ENCODE measurements at places on chromosomes 6 and 20.
A peak's percentile ranks its signal among the peaks of the same experiment; 100 is the strongest.

GRCh38 chr20:34621383-34622367 is 55.2 kb downstream of the PIGU start:
- DNase-seq: no peak

DNA sequence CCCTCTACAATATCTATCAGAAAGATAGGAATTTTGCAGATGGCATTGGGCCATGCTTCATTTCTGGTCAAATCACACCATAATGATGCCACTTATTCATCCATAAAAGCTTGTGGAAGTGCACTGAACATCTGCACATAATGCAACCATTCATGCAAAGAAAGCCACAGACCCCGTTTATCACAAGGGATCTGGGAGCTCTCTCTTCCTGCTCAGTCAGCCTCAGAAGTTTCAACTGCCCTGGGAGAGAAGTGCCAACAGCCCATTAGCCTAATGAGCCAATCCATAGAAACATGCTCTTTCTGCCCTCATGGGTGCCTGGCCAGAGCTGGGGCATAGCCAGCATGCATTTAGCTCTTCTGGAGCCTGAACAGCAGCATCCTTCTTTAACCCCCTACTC is 85.8 kb downstream of the SLC35F1 start:
- DNase-seq: no peak

DNA sequence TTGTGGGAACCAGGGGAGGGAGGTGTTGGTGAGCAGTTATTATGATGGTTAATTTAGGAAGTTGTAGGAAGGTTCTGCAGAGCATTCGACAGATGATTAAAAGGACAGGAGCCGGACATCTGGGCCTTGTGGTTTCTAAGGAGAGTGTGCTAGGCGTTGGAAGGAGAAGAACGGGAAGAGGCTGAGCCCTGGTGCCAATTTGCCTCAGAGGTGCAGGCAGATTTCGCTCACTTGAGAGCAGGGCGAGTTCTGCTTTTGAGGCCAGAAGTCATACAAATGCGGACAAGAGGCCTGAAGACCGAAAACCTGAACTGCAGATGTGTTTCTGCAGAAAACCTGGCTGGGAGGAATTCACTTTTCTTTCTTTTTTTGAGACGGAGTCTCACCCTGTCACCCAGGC is 30.5 kb upstream of the RPS6KA2 start:
- no peak for DNase-seq

- no peak for DNase-seq
These were observed 99.5 kb downstream of the CDC5L start for GRCh38 chr6:44487002-44487401.

- DNase-seq: no peak
These were observed 99.1 kb upstream of the MTHFD1L start for GRCh38 chr6:150766201-150766997.

- no peak for DNase-seq
These were observed 11.6 kb upstream of the TRIM39 start for GRCh38 chr6:30315156-30315555.

- DNase-seq: no peak
These were observed 81.7 kb downstream of the TAF4 start for GRCh38 chr20:61983965-61984364.

GRCh38 chr6:44272999-44273566 is 2.8 kb downstream of the TMEM151B start:
- DNase-seq: no peak

DNA sequence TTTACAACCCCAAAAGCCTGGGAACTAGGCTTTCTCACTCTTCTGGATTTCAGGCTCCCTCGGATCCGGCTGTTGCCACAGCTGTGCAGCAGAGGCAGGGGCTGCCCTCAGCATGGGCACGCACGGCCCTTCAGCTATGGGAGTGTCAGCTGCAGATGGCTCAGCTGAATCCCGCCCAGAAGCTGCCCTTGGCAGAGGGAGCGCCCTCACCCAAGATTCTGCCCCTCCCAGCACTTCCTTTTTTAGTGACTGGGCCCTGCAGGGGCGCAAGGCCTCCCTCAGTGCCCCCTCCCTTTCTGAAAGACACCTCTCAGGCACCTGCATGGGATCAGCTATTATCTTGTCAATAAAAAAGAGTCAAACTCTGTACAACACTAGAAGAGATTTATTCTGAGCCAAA is 67.9 kb upstream of the THBS2 start:
- DNase-seq: no peak

DNA sequence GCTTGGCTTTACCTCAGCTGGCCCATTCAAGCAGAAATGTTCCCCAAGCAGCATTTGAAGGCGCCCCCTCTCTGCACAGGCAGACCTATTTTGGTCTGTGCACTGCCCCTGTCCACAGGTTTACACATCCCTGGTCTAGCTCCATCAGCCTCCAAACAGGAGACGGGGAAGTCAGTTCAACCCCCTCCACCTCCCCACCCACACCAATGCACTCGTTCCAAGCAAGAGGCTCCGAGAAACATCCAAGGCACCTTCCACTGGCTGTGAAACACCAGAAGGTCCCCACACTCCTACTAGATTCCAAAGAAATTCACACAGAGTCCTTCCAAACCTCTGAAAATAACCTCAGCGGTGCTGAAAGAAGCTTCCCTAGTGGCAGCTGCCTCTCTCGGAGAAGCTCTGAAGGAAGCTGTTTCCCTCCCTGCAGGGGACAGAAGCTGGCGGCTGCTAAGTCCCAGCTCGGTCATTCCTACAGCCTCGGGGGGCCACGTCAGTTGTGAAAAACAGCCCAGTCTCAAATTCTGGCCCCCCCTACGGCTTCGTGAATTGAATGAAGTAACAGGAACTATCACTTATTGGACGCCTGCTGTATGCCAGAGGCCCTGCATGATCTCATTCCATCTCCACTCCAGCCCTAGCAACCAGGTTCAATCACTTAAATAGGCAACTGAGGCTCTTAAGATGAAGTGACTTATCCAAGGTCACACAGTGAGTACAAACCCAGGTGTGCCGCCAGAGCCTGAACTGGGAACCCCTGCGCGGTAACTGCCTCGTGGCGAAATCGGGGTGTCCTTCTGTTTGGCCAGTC is 815 bp downstream of the SPATA2 start:
- DNase-seq: no peak

- DNase-seq: no peak
These were observed 111.6 kb upstream of the PLN start for GRCh38 chr6:118436482-118436881.

GRCh38 chr6:70398783-70399728 is 14.3 kb upstream of the FAM135A start:
- no peak for DNase-seq

DNA sequence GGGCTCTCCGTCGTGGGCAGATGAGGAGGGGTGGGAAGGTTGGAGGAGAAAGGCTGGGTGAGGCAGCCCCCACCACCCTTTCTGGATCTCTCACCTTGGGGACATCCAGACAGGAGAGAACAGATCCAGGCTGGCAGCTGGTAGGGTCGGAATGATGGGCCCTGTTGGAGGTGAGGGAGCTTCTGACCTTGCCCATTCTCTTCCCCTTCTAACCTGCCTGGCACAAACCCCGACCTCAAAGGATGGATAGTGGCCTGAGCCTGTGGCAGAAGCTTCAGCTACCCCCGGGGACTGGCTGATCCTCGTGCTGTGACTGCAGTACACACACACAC is 6.0 kb upstream of the NPBWR2 start:
- no peak for DNase-seq

GRCh38 chr20:44598423-44599305 is 16.3 kb downstream of the PKIG start:
- DNase-seq: no peak

- DNase-seq: peak; percentile 59
These were observed 30.7 kb downstream of the SLC35D3 start for GRCh38 chr6:136952714-136953260.

DNA sequence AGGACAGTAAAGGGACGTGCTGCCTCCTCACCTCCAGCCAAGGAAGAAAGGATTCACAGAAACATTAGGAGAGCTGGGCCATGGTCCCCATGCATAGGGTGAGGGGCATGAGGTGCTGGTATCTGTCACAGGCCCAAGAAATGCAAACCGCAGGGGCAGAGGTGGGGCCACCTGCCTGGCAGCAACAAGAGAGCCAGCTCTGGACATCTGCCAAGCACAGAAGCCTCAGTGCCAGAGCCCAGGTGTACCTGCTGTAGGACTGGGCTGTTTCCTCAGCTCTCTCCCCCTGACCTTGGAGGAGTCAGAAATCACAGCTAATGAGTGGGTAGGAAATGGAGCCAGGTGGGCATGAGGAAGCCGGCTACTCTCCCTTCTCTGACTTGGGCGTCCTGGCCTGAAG is 45.3 kb downstream of the SLC2A12 start:
- DNase-seq: peak; percentile 29

- no peak for DNase-seq
These were observed 5.4 kb downstream of the SLCO4A1 start for GRCh38 chr20:62647521-62648317.

GRCh38 chr6:104572901-104573300 is 286.8 kb downstream of the HACE1 start:
- DNase-seq: no peak

DNA sequence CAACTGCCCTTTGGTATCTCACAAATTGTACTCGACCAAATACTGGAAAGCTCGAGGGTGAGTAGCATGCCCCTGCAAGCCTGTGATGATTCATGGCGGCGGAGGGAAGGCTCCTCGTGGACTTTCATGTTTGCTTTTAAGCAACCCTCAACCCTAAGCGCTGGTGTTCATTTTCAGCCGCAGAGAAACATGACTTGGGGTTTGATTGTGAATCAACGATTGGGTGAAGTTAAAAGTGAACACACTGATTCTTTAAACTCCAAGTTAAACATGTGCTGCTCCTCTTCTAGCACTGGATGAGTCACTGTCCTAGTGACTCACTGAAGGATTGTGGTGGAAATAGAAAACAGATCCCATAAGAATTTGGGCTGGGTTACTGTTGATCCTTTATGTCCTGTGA is 8.3 kb downstream of the CD109 start:
- DNase-seq: no peak

- no peak for DNase-seq
These were observed 136.7 kb downstream of the AIG1 start for GRCh38 chr6:143197377-143197776.

GRCh38 chr20:53069132-53069531 is 97.0 kb downstream of the TSHZ2 start:
- DNase-seq: no peak

DNA sequence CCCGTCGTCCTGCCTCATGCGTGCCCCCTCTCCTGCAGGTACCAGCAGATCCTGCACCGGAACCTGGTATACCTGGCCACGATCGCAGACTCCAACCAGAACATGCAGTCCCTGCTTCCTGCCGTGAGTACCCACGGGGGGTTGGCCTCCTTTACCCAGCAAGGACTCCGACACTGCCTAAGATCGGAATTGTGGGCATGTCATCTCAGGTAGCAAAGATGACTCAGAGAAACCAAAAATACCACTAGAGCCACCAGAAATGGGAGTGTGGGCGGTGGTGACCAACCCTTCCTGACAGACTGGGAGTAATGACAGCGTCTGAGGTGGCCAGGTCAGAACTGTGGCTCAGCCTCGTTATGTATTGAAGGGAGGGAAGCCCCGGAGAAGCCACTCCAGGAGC is 16.3 kb downstream of the SS18L1 start:
- no peak for DNase-seq

- no peak for DNase-seq
These were observed 1.1 kb upstream of the FGD2 start for GRCh38 chr6:37004044-37004980.

GRCh38 chr6:1890071-1890470 is 280.4 kb downstream of the FOXC1 start:
- DNase-seq: no peak

All from NCI-H1417 treated with DMSO at 0.1 percent for 48 hours (cell line).